ENCODE measurements at places on chromosomes 5 and 9.

DNA sequence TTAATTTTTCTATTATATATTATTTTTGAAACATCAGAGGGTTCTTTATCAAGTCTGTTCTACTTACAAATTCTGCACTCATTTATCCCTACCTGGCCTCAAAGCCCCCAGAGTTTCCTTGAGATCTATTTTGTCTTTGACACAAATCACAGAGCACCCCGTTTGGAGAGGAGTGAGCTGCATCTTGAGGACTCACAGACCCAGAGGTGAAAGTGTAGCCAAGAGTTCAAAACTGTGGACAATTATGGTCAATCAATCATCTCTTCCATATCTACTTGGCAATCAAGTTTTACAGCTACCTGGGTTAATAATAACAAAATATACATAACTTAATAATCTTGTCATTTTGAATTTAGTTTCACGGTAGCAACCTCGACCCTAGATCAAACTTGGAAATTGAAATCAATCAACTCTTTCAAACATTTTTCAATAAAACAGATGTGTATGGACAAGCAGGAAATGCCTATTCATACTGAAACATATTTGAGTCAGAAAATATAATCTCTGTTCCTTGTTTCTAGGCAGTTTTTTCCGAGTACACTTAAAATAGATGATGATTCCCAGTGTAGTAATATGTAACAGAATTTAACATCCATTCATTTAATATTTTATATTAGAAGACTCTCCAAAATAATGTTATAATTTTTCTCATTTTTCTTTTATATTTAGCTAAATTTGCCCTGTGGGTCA, 13.7 kb upstream of the SYK start:
- DNase-seq = no peak

- DNase-seq = no peak
These were observed 210.1 kb downstream of the ZNF608 start for GRCh38 chr5:124536333-124536732.

DNA sequence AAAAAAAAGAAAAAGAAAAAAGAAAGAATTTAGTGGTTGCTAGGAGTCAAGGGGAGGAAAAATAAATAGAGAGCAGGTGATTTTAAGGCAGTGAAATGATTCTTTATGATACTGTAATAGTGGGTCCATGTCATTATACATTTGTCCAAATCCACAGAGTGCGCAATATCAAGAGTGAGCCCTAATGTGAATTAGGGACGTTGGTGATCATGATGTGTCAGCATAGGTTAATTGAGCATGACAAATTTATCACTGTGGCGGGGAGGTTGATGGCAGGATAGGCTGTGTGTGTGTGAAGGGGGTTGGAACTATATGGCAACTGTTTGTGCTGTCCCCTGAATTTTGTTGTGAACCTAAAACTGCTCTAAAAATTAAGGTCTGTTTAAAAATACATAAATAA, 357.8 kb downstream of the ICE1 start:
- DNase-seq = no peak

DNA sequence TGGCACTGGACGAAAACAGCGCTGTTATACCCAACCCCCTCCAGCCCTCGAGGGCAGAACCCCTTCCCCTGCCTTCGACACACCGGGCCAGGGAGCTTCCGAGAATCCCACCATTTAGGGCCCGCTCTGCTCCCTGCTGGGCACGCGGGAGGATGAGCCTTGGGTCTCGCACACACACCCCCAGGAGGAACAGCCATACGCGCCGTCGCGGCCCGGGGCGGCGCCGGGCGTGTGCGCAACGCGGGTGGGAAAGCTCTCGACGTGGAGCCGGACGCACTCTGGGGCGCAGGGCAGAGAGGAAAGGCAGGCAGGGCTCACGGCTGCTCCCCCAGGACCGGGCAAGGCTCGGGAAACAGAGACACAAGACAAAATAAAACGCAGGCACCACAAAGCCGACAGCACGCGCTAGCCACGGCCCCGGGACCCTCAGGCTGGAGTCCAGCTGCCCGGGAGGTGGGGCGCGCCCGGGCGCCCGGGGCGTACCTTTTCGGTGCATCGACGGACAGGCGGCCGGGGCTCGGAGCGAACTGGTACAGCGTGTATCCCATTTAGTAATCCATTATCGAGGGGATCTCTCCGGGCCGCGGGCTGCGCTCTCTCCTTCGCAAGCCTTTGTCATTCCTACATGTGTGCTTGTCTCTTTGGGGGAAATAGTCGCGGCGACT, 789 bp downstream of the SEMA6A start:
- no peak for DNase-seq

GRCh38 chr5:123696921-123697341, 185.0 kb downstream of the CSNK1G3 start:
- no peak for DNase-seq

- no peak for DNase-seq
These were observed 53.7 kb upstream of the FABP6 start for GRCh38 chr5:160175438-160176218.

- DNase-seq = no peak
These were observed 90.7 kb downstream of the GADD45G start for GRCh38 chr9:89695441-89695891.
